ENCODE measurements at places on chromosomes 11 and 22. TPM values are rescaled to one million over a fixed set of nuclear protein-coding genes. Genes with fewer than 3 reads are reported as not detected.

DNA sequence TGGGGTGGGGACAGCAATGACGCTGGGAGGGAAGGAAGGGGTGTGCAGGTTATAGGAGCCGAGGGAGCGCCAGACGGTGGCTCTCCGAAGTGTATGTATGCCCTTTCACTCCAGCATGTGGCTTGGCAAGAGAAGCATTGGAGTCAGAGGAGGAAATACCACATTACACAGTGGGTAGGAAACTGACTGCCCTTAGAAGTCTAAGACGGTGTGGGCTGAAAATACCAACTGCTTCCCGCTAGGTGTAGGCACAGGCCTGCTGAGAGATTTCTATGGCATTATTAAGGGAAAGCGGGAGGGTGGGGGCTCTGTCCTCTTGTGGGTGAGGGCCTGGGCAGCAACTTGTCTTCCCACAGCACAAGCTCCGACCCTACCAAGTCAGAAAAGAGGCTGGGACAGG, 44.7 kb downstream of the CACNG2 start:
- H3K27ac ChIP-seq, result no peak overlapping the region
- no peak for DNase-seq
- H3K4me1 ChIP-seq, result no peaks in the 10 kb centered on the region
- no peak overlapping the region for H3K4me3 ChIP-seq
- H3K36me3 ChIP-seq, result no peaks in the 10 kb centered on the region

DNA sequence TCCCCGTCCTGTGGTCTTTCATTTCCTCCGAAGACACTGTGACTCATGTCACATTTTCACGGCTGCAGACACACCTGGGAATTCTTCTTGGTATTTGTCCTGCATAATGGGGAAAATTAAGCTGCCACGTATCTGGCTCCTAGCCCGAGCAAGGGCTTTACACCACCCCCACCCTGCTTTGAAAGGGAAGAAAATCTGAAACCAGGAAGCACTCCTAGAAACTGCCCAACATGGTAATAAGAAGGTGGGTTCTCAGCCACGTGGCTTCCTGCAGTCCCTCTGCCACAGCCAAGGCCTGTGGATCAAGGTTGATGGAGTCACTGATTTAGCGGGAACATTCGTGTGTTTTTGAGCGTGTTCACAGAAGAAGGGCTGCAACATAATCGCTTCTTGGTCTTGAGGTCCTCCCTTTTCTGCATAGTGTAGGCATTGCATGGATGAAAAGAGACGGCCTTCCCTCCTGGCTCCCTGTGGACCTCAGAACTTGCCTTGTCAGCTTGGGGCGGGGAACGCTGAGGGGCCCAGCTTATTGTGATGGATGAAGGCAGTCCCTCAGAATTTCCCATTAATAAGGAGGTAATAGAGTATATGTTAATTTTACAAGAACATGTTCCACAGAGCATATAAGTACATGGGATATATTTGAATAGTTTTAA, 292.0 kb downstream of the NTM start:
- DNase-seq, result peak; percentile 47
- peak overlapping the region; percentile 51 for H3K4me3 ChIP-seq
- peaks cover 45% of the 10 kb centered on the region for H3K4me1 ChIP-seq
- H3K36me3 ChIP-seq, result no peaks in the 10 kb centered on the region
- H3K27ac ChIP-seq, result no peak overlapping the region

Gene SCGB1A1
- not detected for total RNA-seq

DNA sequence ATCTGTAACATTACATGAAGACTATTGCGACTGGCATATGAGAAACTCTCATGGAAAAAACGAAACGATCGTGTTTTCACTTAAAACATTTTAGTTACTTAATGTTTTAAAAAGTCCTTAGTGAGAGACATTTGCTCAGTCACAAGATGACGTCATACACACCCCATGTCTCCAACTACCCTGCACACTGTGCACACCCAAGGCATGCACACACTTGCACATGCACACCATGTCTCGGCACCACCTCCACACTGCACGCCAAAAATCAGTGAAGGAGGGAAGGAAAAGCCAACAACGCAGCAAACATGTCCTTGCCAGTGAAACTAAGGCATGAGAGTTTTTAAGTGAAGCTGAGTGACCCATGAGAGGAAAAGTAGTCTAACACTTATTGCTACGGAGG, 18.0 kb downstream of the NCAPD3 start:
- peaks cover 90% of the 10 kb centered on the region for H3K36me3 ChIP-seq
- no peak for DNase-seq
- no peak overlapping the region for H3K4me3 ChIP-seq
- no peaks in the 10 kb centered on the region for H3K27me3 ChIP-seq
- H3K4me1 ChIP-seq, result no peaks in the 10 kb centered on the region

DNA sequence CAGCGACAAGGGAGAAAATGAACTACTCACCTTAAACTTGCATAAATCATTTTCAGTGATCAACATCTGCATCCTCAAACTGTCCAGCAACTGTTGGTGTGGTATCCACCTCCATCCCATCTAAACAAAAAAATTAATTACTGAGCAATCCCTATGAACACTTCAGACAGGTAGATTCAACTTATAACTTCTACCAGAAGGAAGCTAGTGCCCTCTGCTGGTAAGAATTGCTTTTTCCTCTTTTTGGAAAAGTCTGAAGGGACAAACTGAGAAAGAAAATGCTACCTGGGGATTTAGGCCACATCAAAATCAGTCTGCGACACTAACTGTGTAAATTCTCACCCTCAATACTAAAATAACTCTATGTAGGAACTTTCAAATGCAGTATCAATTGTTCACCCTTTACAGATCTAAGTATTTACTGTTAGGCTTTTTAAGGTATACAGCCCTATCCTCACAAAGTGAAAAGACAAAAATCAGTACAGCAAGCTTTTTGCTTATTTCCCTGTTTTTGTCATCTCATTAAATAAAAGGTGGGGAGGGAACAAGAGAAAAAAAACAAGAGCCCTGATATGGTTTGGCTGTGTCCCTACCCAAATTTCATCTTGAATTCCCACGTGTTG, 17.9 kb downstream of the CLNS1A start:
- no peak overlapping the region for H3K4me3 ChIP-seq
- H3K4me1 ChIP-seq, result no peaks in the 10 kb centered on the region
- peak; percentile 45 for DNase-seq
- H3K27me3 ChIP-seq, result no peaks in the 10 kb centered on the region

DNA sequence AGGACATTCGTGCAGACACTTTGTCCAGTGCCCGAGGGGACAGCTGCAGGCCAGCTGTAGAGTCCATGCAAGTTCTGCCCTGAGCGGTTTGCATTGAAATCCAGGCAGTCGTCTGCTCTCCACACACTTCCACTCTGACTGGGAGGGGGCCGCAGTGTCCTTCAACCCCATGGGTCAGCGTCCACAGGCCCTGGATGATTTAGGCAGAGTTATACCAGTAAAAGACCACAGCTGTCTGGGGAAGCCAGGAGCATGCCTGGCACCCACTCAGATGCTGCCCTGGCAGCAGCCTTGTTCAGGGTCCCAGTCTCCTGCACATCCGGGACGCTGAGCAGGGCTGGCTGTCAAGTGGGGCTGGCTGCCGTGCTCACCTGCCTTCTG, 26.5 kb downstream of the KRTAP5-5 start:
- DNase-seq, result peak; percentile 24
- no peaks in the 10 kb centered on the region for H3K36me3 ChIP-seq
- no peaks in the 10 kb centered on the region for H3K4me1 ChIP-seq
- H3K27ac ChIP-seq, result no peak overlapping the region
- H3K27me3 ChIP-seq, result peaks cover 72% of the 10 kb centered on the region

Gene KCNA4
- total RNA-seq, result not detected

Gene OR8A1
- total RNA-seq, result not detected

DNA sequence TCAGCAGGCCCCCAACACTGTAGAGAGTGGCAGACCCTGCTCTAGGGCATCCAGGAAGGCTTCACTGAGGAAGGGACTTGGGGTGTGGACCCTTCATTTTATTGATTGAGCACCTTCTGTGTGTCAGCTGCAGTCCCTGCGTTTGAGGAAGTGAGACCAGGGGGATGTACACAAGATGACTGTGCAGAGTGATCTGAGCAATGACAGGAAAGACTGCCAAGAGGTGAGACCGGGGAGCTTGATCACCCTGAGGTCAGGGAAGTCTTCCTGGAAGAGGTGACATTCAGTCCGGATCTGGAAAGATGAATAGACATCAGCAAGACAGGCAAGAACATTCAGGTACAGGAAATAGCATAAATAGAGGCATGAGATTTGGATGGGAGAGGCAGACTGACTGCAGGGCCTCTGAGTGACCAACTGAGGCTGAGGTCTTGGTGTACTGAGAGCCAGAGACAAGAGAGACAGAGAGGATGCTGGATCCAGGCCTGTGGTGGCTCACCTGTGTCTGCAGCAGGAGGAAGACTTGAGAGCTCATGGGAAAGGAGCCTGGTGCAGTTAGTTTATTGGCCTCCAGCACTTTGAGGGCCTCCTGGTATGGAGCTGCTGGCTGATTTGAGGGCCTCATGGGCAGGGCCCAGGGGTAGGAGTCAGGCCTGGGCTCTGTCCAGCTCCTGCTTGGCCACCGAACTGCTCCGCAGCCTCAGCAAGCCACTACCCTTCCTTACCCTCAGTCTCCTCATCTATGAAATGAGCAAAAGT, 5.2 kb downstream of the DGAT2 start:
- no peaks in the 10 kb centered on the region for H3K4me1 ChIP-seq
- H3K27me3 ChIP-seq, result peaks cover 21% of the 10 kb centered on the region
- H3K36me3 ChIP-seq, result no peaks in the 10 kb centered on the region
- DNase-seq, result no peak

GRCh38 chr11:33324302-33324985, 67.3 kb downstream of the HIPK3 start:
- peaks cover 2% of the 10 kb centered on the region for H3K4me1 ChIP-seq
- H3K27me3 ChIP-seq, result no peaks in the 10 kb centered on the region
- no peak overlapping the region for H3K27ac ChIP-seq
- H3K36me3 ChIP-seq, result no peaks in the 10 kb centered on the region
- H3K4me3 ChIP-seq, result no peak overlapping the region

- H3K4me1 ChIP-seq, result no peaks in the 10 kb centered on the region
- H3K4me3 ChIP-seq, result no peak overlapping the region
- H3K27ac ChIP-seq, result no peak overlapping the region
- no peaks in the 10 kb centered on the region for H3K36me3 ChIP-seq
These were observed 1165.1 kb downstream of the LRRC4C start for GRCh38 chr11:40294349-40294735.

Gene TMEM191B
- 4.6 TPM for total RNA-seq

- H3K4me1 ChIP-seq, result peaks cover 5% of the 10 kb centered on the region
- H3K27me3 ChIP-seq, result peaks cover 20% of the 10 kb centered on the region
- DNase-seq, result no peak
- H3K4me3 ChIP-seq, result no peak overlapping the region
- no peaks in the 10 kb centered on the region for H3K36me3 ChIP-seq
These were observed 6.2 kb downstream of the CHST1 start for GRCh38 chr11:45659031-45659817.

DNA sequence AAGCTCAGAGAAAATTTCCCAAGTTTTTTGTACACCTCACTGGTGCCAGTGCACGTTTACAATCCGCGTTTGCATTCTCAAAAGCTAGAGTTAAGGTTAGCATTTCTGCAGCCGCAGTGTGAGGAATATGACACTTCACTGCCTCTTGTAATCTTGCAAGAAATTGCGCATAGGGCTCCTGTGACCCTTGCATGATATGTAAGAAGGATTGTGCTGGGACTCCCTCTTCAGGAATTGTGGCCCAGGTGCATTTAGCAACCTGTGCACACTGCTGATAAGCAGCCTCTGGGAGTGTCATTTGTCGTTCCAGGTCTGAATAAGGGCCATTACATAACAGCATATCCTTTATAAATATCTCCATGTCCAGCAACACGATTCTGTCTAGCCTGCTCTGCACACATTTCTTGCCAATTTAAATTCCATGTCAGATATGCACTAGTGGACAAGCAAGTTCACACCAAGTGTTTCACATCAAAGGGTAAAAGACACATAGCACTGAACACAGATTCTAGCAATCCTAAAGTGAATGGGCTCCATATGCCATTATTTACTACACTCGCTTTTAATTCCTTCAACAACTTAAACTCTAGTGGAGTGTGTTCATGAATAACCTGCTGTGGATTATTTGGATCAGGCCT, 69.2 kb upstream of the INCENP start:
- H3K27me3 ChIP-seq, result no peaks in the 10 kb centered on the region
- H3K36me3 ChIP-seq, result no peaks in the 10 kb centered on the region
- H3K4me3 ChIP-seq, result peak overlapping the region; percentile 56
- peak; percentile 63 for DNase-seq

Gene OR8G5
- total RNA-seq, result not detected

- H3K36me3 ChIP-seq, result no peaks in the 10 kb centered on the region
- DNase-seq, result no peak
- no peak overlapping the region for H3K27ac ChIP-seq
- no peak overlapping the region for H3K4me3 ChIP-seq
- no peaks in the 10 kb centered on the region for H3K4me1 ChIP-seq
These were observed 31.7 kb upstream of the SORL1 start for GRCh38 chr11:121420398-121420797.

Gene SLC35E4
- 5.0 TPM for total RNA-seq

Gene SSTR3
- total RNA-seq, result 0.20 TPM

GRCh38 chr22:22554587-22555284, 4.3 kb downstream of the PRAME start:
- H3K27ac ChIP-seq, result no peak overlapping the region
- DNase-seq, result no peak
- no peaks in the 10 kb centered on the region for H3K4me1 ChIP-seq
- no peak overlapping the region for H3K4me3 ChIP-seq

Gene OR9G1
- total RNA-seq, result not detected

GRCh38 chr11:121467965-121468364, 15.2 kb upstream of the SORL1-AS1 start:
- DNase-seq, result no peak
- peaks cover 6% of the 10 kb centered on the region for H3K36me3 ChIP-seq
- H3K27me3 ChIP-seq, result no peaks in the 10 kb centered on the region
- peaks cover 9% of the 10 kb centered on the region for H3K4me1 ChIP-seq
- no peak overlapping the region for H3K4me3 ChIP-seq

- no peaks in the 10 kb centered on the region for H3K36me3 ChIP-seq
- no peak for DNase-seq
- no peak overlapping the region for H3K27ac ChIP-seq
- no peaks in the 10 kb centered on the region for H3K4me1 ChIP-seq
These were observed 769.5 kb upstream of the API5 start for GRCh38 chr11:42542336-42542735.

- H3K27ac ChIP-seq, result no peak overlapping the region
- DNase-seq, result no peak
- peaks cover 5% of the 10 kb centered on the region for H3K4me1 ChIP-seq
- H3K27me3 ChIP-seq, result no peaks in the 10 kb centered on the region
- peaks cover 60% of the 10 kb centered on the region for H3K36me3 ChIP-seq
- peak overlapping the region; percentile 85 for H3K4me3 ChIP-seq
These were observed 1.3 kb downstream of the PACS1 start for GRCh38 chr11:66071381-66071801.

Gene MPST
- total RNA-seq, result 71.1 TPM

Gene DEPDC7
- 5.7 TPM for total RNA-seq

- no peaks in the 10 kb centered on the region for H3K4me1 ChIP-seq
- no peaks in the 10 kb centered on the region for H3K27me3 ChIP-seq
- no peak overlapping the region for H3K4me3 ChIP-seq
- H3K27ac ChIP-seq, result no peak overlapping the region
These were observed 275.0 kb downstream of the FAM76B start for GRCh38 chr11:95514416-95515110.

DNA sequence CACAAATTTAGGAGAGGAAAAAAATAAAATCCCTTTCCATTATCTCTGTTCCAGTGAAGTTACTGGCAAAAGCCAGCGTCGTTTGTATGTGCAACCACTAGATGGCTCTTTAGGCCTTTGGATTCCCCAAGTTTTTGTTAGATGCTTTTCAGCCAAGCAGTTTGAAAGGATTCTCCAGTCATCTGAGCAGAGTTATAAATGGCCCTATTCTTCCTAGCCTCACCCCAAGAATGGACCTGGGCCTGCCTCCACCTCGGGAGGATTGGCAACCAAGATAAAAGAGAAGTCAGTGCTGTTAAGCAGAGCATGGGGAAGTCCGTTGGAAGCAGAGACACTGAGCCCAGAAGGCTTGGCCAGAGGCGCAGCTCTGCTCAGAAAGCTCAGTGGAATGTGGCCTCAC, 15.4 kb downstream of the FAM181B start:
- DNase-seq, result peak; percentile 73
- H3K36me3 ChIP-seq, result no peaks in the 10 kb centered on the region
- H3K27me3 ChIP-seq, result no peaks in the 10 kb centered on the region
- no peak overlapping the region for H3K27ac ChIP-seq
- H3K4me3 ChIP-seq, result no peak overlapping the region

Data from endodermal cell (in vitro differentiated cells).